T-helper 1 cell (primary cell): ENCODE measurements at places on chromosomes 1 and 21.

DNA sequence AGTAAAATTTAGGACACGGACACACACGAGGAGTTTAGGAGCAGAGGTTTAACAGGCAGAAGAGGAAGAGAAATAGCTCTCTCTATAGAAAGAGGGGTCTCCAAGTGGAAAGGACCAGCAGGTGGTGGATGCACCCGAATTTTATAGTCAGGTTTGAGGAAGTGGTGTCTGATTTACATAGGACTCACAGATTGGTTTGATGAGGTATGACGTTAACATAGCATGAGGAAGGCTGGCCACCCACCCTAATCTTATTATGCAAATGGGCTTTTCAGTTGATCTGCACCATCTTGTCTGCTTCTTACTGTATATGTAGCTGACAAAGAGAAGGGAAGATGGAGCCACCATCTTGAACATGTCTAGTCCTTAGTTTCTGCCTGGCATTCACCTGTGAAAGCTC lies 52.5 kb upstream of the RGS2 start:
- no peak for DNase-seq

DNA sequence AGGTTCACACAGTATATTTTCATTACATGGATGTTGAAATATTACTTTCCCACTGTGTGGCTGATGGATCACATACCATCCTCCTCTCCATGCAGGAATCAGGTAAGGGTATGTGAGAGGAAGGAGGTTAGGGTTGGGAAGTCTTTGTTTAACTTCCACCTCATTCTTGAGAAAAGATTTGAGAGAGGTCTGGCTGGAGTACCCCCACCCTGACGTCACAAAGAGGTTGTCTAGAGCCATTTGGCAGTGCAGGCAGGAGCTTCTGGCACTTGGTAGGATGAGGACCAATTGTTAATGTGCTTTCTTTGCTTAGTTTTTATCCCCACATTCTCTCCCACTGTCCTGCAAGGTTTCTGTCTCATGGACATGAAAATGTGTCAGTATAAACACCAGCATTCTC lies 356.6 kb downstream of the DSCAM start:
- no peak for DNase-seq

DNA sequence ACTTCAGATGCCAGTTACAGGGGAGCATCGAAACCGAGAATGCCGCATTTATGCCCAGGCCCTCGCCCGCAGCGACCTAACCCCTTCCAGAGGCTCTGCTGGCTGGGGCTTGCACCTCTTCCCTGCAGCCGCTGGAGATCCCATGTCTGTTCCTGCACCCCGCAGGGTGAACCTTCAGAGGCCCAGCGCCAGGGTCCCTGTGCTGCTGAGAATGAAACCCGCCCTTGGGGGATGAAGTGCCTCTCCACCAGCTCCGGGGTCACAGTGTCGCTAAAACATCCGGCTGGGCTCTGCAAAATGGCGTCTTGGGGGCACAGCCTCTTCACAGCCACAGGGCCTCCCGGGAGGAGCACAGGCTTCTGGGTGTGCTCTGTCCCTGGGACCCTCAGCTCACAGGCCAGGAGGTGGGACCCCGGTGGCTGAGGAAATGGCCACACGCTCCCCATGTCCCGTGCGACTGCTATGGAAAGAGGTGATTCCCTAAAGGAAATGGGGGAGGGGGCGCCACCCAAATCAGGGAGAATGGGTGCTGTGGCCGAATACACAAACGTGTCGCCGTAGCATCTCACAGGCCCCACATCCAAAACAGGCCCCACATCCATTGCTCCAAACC lies 39.9 kb upstream of the TSPEAR start:
- no peak for DNase-seq

DNA sequence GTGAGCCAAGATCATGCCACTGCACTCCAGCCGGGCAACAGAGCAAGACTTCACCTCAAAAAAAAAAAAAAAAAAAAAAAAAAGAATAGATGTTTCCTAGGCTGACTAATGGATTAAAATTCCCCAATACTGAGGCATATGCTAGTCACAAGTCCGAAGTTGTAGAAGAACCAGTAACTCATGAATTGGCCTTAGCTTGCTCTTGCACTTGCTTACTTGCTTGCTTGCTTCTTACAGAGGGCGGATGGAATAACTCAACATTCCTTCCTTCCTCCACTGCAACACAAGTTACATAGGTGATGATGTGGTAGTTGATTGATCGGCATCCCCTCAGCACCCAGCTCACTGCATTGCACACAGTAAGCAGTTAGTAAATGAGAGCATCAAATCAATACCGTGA lies 2.8 kb upstream of the TARS2 start:
- no peak for DNase-seq

GRCh38 chr1:24349891-24350290 lies 30.7 kb downstream of the GRHL3 start:
- DNase-seq, result no peak

- no peak for DNase-seq
Measured at GRCh38 chr1:186943891-186944686, 115.3 kb downstream of the PLA2G4A start.

DNA sequence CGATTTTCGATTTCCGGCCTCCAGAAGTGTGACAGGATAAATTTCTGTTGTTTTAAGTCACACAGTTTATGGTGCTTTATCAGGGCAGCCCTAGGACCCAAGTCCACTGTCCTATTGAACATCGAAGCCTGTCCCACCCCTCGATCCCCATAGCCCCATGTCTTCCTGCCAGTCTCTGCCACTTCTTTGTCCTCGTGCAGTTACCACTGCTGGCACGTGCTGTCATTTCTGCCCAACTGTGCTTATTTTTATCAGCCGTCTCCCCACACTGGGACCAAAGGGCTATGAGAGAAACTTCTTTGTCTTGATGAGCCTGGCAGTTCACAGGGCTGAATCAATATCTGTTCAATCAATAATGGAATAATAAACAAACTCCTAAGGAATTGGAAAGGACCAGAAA lies 146.7 kb downstream of the PSMG1 start:
- DNase-seq, result no peak
